ENCODE measurements at places on chromosomes 2 and 18.

DNA sequence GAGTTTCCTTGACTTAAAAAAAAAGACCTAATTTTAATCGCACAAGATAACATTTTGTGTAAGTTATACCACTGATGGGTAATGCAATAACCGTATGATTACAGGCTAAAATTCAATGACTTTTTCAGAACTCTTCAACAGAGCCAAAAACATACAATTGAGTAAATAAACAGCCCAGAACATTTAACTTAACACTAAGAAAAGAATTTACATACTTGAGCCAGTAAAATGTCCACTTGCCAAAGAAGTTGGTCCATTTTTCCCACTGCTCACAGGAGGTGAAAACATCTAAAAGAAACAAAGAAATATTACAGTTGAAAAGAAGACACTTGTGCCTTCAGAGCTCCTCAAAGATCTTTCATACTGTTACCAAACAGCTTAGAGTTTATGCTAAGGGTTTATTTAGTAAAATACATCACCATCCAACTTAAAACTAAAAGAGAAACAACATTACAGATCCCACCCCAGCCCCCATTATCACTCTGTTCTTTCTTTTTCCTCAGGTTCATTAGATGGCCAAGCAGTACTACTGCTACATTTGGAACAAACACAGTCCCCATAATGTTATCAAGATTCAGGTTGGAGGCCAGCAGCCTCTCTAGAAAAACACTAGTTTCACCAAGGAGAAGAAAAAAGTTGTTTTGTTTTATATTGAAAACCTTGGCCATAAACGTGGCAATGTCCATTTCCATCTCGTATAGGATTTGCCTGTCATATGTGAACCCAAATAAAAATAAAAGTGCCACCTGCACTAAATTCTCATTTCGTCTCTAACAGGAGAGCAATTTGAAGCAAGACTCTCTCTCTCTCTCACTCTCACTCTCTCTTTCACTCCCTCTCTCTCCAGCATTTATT is 2.7 kb downstream of the TCF4 start:
- DNase-seq, result no peak

GRCh38 chr2:40797120-40797519 is 345.2 kb upstream of the SLC8A1 start:
- DNase-seq, result no peak

GRCh38 chr2:23589220-23589647 is 204.3 kb downstream of the KLHL29 start:
- no peak for DNase-seq

DNA sequence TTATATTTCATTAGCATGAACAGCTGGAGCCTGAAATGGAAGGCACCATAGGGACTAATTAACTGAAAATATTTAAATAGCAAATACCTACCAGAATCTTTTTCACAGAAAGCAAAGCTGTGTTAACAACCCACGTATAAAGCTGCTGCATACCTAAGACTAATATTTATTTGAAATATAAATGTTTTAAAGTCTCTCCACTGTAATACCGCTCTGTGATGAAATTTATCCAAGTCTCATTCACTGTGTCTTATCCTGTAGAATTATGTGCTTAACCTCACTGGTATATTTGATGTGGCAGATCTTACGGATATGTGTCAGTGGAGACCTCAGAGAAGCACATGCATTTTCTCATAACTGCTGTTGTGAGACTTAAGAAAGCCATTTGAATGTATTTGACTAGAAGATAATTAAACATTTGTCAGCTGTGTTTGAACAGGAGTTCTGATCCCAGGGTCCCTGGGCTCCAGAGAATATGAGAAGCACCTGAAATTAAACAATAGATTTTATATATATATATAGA is 373.3 kb downstream of the ZNF804A start:
- no peak for DNase-seq

- no peak for DNase-seq
These were observed 5.6 kb upstream of the STPG4 start for GRCh38 chr2:47160660-47161059.

- no peak for DNase-seq
These were observed 150.0 kb downstream of the STK39 start for GRCh38 chr2:168097431-168097830.

- no peak for DNase-seq
These were observed 77.7 kb downstream of the TGOLN2 start for GRCh38 chr2:85250045-85250444.

DNA sequence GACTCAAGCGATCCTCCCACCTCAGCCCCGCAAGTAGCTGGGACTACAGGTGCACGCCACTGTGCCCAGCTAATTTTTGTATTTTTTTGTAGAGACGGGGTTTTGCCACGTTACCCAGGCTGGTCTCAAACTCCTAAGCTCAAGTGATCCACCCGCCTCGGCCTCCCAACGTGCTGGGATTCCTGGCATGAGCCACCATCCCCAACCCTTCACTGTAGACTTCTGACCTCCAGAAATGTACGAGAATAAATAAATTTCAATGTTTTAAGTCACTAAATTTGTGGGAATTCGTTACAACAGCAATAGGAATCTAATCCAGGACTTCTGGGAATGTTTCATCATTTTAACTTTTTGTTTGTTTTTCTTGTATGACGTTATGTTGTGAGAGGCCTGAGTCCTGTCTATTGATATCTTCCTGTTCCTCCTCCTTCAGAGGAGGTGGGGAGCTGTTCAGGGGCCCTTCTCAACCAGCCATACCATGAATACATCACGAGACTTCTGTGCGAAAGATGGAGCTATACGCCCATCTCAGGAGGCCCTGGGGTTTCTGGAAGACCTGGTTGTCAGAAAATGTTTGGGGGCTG is 40.0 kb downstream of the TEX44 start:
- no peak for DNase-seq

DNA sequence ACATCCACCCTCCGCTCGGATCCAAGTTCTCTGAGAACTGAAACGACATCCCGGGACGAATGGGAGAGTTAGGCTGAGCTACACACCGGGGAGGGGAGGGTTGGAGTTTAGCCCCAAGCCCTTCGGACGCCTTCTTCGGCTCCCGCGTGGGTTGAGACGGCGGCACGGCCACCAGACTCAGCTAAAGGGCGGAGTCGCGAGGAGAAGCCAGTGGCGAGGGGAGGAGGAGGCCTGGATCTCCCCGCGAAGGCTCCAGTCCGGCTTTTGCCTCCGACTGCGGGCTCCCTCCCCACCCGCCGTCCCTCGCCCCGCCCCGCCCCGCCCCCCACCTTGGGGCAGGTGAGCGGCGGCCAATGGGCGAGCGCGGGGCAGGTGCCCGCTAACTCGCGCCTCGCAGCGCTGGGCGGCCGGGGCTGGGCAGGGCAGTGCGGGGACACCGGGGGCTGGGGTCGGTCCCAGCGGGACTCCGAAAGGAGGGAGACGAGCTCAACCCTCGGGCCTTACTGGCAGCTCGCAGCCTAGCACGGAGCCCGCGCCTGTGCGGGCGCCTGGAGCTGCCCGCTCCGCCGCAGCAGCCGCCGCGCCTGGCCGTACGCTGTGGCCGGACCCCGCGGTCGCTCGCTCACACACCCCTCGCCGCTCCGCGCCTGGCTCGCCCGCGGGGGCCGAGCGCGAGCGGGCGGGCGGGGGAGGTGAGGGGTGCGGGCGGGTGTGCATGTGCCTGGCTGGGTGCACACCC is at the start of gene EMX1:
EMX1 (plus strand) TSS at position 382 of the 739 bp plus-strand sequence; CDS start at position 716, 334 bp downstream.
- peak; percentile 59 for DNase-seq

GRCh38 chr2:54981385-54981784 is 68.9 kb downstream of the RTN4 start:
- DNase-seq, result no peak

- DNase-seq, result no peak
These were observed 45.3 kb upstream of the ROCK2 start for GRCh38 chr2:11389551-11390398.

DNA sequence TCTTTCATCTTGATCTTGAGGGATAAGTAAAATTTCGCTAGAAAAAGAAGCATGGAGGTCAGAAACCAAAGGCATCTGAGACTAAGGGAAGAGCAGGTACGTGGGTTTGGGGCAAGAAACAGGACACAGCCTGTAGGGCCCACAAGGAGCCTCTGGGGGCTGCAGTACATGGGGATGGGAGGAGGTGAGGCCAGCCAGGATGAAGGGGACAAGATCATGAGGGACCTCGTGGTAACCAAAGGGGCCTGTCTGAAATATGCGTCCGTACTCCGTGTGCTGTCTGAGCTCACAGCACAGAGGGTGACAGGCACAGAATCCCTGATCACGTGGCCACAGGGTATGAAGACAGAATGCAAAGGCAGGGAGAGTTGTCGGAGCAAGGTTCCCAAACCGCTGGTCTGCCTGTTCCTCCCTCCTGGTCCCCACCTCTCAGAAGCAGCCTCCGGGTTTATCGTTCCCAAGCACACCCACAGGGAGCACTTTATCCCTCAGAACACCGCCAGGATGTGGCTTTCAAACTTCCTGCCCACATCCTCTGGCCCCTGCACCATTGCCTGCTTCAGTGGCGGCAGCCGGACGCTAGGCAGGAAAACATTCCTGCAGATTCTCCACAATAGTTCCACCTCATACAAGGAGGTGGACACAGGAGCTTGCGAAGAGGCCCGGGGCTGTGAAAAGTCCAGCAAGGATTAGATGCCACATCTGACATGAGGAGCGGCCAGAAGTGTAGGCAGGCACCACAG is 12.0 kb downstream of the TMEM163 start:
- peak; percentile 11 for DNase-seq

GRCh38 chr2:24877646-24878045 is 42.4 kb downstream of the ADCY3 start:
- no peak for DNase-seq

- DNase-seq, result no peak
These were observed 71.1 kb upstream of the ACVR1C start for GRCh38 chr2:157699806-157700205.

DNA sequence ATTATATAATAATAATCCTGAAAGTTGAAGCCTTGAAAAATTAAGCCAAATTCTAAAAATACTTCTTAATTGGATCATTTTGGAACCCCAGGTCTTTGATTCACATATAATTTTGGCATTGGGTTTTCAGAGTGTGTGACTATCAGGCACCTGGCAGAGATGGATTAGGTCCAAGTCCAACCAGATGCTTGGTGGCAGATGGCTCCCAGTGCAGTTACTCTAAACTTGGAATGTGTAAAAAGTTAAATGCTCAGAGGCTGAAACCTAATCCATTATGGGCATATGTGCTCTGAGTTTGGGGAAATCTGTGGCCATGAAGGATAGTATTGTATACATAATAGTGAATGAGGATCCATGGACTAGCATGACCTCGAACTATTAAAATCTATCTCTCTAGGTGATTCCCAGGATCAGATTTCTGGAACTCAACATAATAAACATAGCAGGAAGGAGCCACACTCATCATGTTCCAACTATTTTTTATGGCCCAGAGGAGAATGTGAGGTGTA is 333.0 kb downstream of the RPRM start:
- no peak for DNase-seq

- DNase-seq, result no peak
These were observed 221.0 kb downstream of the GLI2 start for GRCh38 chr2:120956486-120957156.

- no peak for DNase-seq
These were observed 2.1 kb upstream of the FBLN7 start for GRCh38 chr2:112136096-112136495.

- DNase-seq, result peak; percentile 12
These were observed 59.5 kb downstream of the PUM2 start for GRCh38 chr2:20291106-20291564.

DNA sequence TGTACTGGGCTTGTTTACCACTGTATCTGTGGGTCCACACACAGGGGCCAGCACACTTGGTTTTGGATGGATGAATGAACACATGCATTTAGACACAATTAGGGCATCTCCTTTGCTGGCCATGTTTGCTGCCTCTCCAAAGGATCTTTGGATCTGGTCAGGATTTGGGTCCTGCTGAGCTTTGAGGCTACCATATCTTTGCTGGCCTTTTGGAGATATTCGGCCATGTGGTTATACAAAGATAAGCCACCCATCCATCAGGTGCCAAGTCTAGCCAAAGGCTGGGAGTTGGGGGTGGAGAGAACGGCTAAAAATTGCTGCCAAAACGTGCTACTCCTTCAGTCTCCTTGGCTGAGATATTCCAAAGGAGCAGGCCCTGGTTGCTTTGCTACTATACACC is 18.2 kb upstream of the FZD7 start:
- no peak for DNase-seq

DNA sequence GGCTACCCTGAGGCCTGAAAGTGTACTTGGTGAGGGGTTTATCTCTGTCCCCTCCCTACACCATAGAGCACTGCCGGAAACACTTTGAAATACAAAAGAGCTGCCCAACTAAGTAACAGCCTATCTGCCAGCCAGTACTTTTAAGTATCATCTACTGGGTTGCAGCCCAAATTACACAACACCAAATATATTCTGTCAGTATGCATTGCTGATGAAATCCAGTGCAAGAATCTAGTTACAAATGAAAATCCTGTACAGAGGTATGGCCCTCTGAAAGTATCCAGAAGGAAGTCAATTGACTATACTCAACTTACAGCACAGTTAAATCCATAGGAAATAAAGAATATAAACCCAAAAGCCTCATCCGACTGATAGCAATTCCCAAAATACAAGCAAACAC is 280.8 kb downstream of the CCDC85A start:
- no peak for DNase-seq

- DNase-seq, result no peak
These were observed 25.8 kb downstream of the ZC3H6 start for GRCh38 chr2:112301171-112301584.

DNA sequence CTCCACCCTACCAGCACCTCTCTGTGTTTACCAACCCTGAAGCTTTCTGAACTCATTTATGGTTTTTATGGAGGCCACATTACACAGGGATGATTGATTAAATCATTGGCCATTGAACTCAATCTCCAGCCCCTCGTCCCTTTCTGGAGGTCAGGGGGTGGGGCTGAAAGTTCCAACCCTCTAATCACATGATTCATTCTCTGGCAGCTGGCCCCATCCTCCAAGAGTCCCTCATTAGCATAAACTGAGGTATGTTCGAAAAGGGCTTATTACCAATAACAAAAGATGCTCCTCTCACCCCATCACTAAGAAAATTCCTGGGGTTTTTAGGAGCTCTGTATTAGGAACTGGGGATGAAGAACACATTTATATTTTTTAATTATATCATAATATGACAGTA is 92.3 kb downstream of the DIS3L2 start:
- no peak for DNase-seq

DNA sequence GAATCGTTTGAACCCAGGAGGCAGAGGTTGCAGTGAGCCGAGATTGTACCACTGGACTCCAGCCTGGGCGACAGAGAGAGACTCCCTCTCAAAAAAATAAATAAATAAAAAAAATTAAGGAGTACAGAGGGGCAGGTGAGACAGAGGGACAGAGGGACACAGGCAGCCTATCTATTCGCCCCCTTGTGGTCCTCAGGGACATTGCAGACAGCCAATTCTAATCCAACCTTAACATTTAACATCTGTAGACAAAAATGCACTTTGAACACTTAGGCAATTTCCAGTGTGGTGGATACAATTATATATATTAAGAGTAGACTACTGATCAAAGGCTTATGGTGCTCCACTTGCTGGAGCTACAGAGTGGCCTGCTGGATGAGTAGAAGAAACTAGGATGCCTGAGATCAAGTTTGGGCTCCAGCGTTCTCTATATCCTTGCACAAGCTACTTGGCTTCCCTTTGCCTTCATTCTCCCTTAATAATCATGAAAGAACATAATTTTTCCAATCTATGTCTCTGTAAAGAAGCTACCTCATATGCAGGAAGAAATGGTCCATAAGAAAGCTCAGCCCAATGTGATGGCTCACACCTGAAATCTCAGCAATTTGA is 8.2 kb upstream of the SMARCAL1 start:
- DNase-seq, result peak; percentile 59

- DNase-seq, result no peak
These were observed 76.7 kb upstream of the SNTG2 start for GRCh38 chr2:873651-874580.

GRCh38 chr2:65019675-65020195 is 30.5 kb downstream of the SLC1A4 start:
- DNase-seq, result no peak
